ENCODE measurements at places on chromosomes 7 and 10. TPM values are rescaled to one million over a fixed set of nuclear protein-coding genes. Genes with fewer than 3 reads are reported as not detected.

GRCh38 chr10:76398043-76398710 is 966.8 kb downstream of the LRMDA start:
- no peak for DNase-seq

DNA sequence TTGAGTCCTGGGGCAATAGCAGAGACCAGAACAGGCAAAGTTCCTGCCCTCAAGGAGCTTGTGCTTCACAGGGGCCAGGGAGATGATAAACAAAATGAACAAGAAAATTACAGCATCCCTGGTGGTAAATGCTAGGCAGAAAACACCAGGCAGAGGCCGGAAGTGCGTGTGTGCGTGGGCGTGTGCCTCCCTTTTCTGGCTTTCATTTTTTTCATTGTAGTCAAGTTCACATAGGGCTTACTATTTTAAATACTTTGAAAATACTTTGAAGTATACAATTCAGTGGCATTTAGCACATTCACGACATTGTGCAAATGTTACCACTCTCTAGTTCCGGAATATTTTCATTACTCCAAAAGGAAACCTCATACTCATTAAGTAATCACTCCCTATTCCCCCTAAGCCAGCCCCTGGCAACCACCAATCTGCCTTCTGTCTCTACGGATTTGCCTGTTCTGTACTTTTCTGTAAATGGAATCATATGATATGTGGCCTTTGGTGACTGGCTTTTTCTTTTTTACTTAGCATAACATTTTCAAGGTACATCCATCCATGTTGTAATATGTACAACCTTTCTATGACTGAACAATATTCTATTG is 88.1 kb upstream of the PDCD4 start:
- DNase-seq, result no peak

- no peak for DNase-seq
Observed at GRCh38 chr10:108307925-108308312, 1143.4 kb upstream of the SORCS1 start.

DNA sequence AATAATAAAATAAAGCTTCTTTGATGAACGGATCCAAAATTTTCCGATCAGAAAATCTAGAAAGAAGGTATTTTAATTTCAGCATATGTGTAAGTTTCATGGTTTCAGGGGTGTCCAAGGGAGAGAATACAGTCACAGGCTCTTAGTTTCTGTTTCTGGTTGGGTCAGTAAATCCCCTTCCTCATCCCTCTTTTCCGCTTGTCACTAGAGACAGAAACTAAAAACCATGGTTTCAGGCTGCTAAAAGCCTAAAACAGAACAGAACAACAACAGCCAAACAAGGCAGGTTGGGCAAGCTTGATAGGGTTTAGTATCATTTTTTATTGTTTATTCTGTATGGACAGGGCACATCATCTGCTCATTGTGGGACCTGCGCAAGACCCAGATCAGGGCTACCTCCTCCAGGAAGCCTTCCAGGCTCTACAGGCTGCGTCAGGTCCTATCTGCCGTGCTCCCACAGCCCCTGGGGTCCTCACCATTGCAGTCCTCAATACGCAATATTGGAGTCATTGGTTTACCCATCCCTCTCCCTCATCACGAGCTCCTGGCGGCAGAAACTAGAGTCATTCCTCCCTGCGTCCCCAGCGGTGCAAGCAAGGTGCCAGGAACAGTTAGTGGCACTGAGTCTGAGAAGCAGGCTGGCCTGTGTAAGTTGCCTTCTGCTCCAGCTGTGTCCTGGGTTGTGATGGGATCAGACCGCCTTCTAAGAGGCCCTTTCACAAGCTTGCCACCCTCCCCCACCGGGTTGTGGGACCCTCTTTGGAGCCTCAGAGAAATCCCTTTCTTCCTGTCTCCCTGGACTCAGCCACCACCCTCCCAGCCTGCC is 70.2 kb upstream of the CUX1 start:
- no peak for DNase-seq

GRCh38 chr10:15238555-15239335 is 70.3 kb upstream of the NMT2 start:
- DNase-seq, result peak; percentile 12

- peak; percentile 18 for DNase-seq
Observed at GRCh38 chr10:22002591-22003176, 846 bp downstream of the DNAJC1 start.

DNA sequence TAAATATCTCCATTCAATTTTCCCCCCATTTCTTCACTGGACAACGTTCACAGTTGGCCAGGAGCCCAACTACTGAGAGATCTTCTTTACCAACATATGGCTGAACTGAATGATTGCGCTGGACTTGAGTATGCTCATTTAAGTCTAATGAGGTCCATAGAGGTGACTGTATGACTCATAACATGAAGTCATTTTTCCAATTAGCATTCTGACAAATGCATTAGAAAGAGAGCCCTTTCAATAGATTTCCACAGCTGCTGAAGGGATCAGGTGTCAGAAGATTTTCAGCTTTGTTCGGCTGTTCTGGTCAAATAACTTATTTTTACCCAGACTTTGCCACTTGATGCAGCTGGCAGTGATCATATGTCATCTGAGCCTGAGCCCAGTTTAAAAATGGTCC is 438.0 kb downstream of the ETV1 start:
- no peak for DNase-seq

DNA sequence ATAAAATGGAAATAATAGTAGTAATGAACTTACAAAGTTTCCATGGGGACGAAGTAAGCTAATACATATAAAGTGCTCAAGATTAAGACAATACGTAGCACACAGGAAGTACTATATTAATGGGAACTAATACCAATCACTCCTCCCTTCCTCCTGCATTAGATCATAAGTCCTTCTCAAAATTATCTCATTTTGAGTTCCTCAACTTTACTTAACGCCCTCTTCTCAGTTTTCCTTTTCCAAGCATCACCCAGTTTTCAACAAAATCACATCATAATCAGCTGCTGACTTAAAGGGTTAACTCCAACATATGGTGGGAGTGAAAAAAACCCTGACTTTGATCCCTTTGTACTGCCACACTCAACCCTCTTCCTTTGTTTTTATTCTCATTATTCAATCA is 24.4 kb downstream of the JMJD1C start:
- no peak for DNase-seq

The PRLHR gene
- total RNA-seq, result not detected

The HEPACAM2 gene
- total RNA-seq, result not detected

Data from Daoy (cell line).